ENCODE measurements at places on chromosomes 4 and X. TPM values are rescaled to one million over a fixed set of nuclear protein-coding genes. Genes with fewer than 3 reads are reported as not detected.
A peak's percentile ranks its signal among the peaks of the same experiment; 100 is the strongest.

Gene GCNA
- 3.0 TPM for total RNA-seq

Gene HS6ST2
- 1.1 TPM for total RNA-seq

Gene GAGE1
- total RNA-seq = not detected

Gene CAPN6
- total RNA-seq = 1.5 TPM

Gene FAM149A
- total RNA-seq = 0.33 TPM

DNA sequence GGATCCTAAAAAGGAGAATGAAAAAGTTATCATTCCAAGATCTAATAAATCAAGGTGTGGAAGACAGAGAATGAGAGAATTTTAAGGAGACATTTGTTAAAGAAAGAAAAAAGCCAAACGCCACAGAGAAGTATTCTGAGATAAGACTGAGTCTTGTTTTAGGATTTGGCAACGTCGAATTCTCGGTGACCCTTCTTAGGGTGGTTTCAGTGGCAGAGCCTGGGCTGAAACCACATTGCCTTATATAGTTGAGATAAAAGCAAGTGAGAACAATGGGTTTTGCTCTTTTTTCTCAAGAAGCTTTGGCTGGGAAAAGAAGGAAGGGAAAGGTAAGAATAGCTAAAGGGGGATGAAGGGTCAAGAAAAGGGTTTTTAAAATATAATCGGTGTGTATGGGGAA is 209.4 kb downstream of the VEGFC start:
- H3K4me3 ChIP-seq = no peak overlapping the region
- no peak for DNase-seq
- no peaks in the 10 kb centered on the region for H3K27me3 ChIP-seq
- H3K36me3 ChIP-seq = no peaks in the 10 kb centered on the region
- H3K4me1 ChIP-seq = no peaks in the 10 kb centered on the region

GRCh38 chr4:54657185-54657550 is 589 bp upstream of the KIT start:
- H3K27me3 ChIP-seq = peaks cover 12% of the 10 kb centered on the region
- peak; percentile 5 for DNase-seq
- H3K4me1 ChIP-seq = peaks cover 28% of the 10 kb centered on the region
- H3K4me3 ChIP-seq = peak overlapping the region; percentile 92
- H3K27ac ChIP-seq = peak overlapping the region; percentile 64
- peaks cover 11% of the 10 kb centered on the region for H3K36me3 ChIP-seq

- no peak overlapping the region for H3K27ac ChIP-seq
- H3K27me3 ChIP-seq = no peaks in the 10 kb centered on the region
- no peak overlapping the region for H3K4me3 ChIP-seq
- DNase-seq = no peak
- H3K4me1 ChIP-seq = no peaks in the 10 kb centered on the region
These were observed 1308.6 kb downstream of the ARAP2 start for GRCh38 chr4:34935739-34936138.

- no peaks in the 10 kb centered on the region for H3K4me1 ChIP-seq
- no peaks in the 10 kb centered on the region for H3K36me3 ChIP-seq
- no peak overlapping the region for H3K4me3 ChIP-seq
- H3K27me3 ChIP-seq = no peaks in the 10 kb centered on the region
- no peak for DNase-seq
- no peak overlapping the region for H3K27ac ChIP-seq
These were observed 9.6 kb upstream of the SLAIN2 start for GRCh38 chr4:48331577-48332330.

GRCh38 chr4:102322736-102323135 is 22.5 kb downstream of the SLC39A8 start:
- H3K4me3 ChIP-seq = no peak overlapping the region
- peaks cover 31% of the 10 kb centered on the region for H3K36me3 ChIP-seq
- peak overlapping the region; percentile 53 for H3K27ac ChIP-seq
- peaks cover 7% of the 10 kb centered on the region for H3K27me3 ChIP-seq
- peaks cover 81% of the 10 kb centered on the region for H3K4me1 ChIP-seq

DNA sequence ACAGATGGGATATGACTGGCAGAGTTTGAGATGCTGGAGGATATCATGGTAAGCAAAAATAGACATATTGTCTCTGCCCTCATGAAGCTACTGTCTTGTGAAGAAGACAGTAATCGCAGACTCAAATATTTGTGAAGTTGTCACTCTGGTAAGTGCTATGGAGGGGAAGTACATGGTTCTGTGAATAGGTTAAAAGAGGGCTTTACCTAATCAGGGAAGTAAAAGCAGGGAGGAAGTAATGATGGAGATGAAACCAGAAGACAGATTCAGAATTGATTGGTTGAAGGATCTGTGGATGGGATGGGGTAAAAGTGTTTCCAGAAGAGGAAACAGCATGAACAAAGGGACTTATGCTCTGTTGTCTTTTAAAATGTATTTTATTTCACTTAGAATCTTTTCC is 19.3 kb upstream of the MAGED1 start:
- no peak for DNase-seq
- no peak overlapping the region for H3K27ac ChIP-seq
- H3K4me1 ChIP-seq = no peaks in the 10 kb centered on the region
- no peak overlapping the region for H3K4me3 ChIP-seq
- no peaks in the 10 kb centered on the region for H3K27me3 ChIP-seq

- H3K36me3 ChIP-seq = no peaks in the 10 kb centered on the region
- H3K27ac ChIP-seq = no peak overlapping the region
- H3K27me3 ChIP-seq = peaks cover 1% of the 10 kb centered on the region
- H3K4me1 ChIP-seq = no peaks in the 10 kb centered on the region
- no peak overlapping the region for H3K4me3 ChIP-seq
These were observed 37.0 kb downstream of the XK start for GRCh38 chrX:37722595-37722994.

GRCh38 chr4:139872274-139872673 is 206.7 kb downstream of the MGST2 start:
- H3K4me3 ChIP-seq = no peak overlapping the region
- no peak overlapping the region for H3K27ac ChIP-seq
- peaks cover 5% of the 10 kb centered on the region for H3K36me3 ChIP-seq
- peaks cover 5% of the 10 kb centered on the region for H3K4me1 ChIP-seq
- DNase-seq = no peak

- no peak overlapping the region for H3K4me3 ChIP-seq
- H3K4me1 ChIP-seq = no peaks in the 10 kb centered on the region
- no peaks in the 10 kb centered on the region for H3K36me3 ChIP-seq
- no peak overlapping the region for H3K27ac ChIP-seq
These were observed 116.0 kb downstream of the MXRA5 start for GRCh38 chrX:3230496-3230895.

DNA sequence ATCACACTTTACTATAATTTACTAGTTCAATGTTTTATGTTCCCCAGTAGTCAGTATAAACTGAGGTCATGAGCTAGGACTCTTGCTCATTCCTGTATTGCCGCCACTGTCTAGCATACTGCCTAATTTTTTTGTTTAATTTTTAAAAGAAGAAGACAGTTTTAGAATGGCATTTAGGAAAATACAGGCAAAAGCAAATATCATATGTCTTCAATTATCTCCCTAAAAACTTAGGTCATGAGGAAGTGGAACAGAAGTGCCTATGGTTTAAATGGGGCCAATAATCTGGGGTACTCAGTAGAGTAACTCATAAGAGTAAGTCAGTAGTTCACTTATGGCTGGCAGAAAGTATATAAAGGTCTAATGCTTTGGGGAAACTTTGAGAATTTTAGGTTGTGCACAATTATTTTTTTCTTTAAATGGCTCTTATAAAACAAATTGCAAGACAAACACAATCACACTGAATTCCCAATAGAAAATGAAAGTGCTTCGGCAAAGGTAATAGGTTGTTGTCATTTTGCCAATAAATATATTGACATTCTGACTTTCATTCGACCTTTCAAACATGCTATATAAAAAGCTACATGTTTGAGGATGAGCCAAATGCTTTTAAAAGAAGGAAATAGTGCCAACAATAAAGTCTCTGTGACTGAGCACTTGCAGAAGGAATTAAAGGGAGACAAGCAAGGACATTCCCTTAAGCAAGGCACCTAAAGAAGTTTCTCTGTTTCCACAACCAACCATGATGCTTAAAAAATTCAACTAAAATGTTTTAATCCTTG is 390.1 kb downstream of the PDGFC start:
- no peak for DNase-seq
- no peaks in the 10 kb centered on the region for H3K36me3 ChIP-seq
- no peaks in the 10 kb centered on the region for H3K27me3 ChIP-seq

Data from endothelial cell (in vitro differentiated cells).